ENCODE measurements at places on chromosomes 6 and 20. TPM values are rescaled to one million over a fixed set of nuclear protein-coding genes. Genes with fewer than 3 reads are reported as not detected.

LRFN2 gene
- 1.8 TPM for polyA plus RNA-seq

C4A gene
- not detected for polyA plus RNA-seq

CLDN20 gene
- not detected for polyA plus RNA-seq

PI16 gene
- 6.9 TPM for polyA plus RNA-seq

SNAP25 gene
- polyA plus RNA-seq, result not detected

ZC2HC1B gene
- not detected for polyA plus RNA-seq
